Bronchial epithelial cell (primary cell): ENCODE measurements at places on chromosomes 4 and X.
A peak's percentile ranks its signal among the peaks of the same experiment; 100 is the strongest.

- DNase-seq = no peak
Measured at GRCh38 chrX:150364347-150365050, 1.4 kb downstream of the MAMLD1 start.

GRCh38 chr4:10619855-10620254 is 64.7 kb downstream of the CLNK start:
- DNase-seq = no peak

DNA sequence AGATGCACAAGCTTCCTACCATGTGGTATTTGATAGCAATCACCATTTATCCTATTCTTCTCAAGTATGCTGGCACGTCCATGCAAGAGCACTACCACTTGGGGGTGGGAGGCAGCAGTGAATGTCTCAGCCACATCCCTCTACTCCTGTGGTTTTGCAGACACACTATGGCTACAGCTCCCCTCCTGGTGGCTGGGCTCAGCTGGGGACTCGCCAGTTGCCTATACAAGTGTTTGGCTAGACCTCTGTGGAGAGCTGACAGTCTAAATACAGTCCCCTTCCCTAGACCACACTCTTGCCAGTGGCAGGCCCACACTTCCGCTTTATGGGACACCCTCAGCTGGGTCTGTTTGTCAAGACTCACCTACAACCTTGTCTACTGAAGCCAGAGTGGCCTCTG is 53.2 kb downstream of the ADGRA3 start:
- no peak for DNase-seq

- DNase-seq = no peak
Measured at GRCh38 chr4:149523039-149523438, 292.6 kb downstream of the IQCM start.

DNA sequence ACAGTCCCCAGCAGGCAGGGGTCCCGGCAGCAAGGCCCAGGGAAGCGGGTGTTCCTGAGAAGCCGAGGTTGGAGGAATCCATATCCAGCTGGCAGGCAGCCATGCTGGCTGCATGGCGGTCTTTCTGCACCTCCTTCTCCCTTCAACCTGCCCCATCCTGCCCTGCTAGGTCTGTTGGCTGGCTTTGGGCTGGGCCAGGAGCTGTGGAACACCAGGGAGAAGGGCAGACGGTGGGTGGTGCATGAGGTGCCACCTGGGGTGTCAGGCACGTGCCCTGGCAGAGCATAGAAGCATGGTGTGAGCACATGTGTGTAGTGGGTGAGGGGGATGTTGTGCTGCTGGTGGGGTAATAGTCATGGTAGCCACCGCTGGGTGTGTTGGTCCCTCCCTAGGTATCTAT is 150.1 kb downstream of the PJA1 start:
- DNase-seq = no peak

- peak; percentile 9 for DNase-seq
Measured at GRCh38 chrX:76555816-76556215, 128.3 kb downstream of the MAGEE1 start.

DNA sequence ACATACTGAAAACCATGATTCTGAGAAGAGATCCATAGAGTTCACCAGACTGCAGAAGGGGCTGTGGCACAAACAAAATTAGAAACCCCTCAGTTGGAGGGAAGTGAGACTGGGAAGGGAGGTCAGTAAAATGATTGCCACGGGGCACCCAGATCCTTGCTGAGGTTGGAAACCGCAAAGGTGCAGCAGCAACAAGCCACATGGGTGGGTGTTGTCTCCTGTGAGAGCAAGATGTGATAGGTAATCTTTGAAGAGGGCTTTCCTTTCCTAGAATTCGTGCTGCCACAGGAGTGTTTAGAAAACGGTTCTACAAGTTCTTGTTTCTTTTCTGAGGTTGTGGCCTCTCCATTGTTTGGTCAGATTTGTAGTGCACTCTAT is 85.5 kb downstream of the NFKB1 start:
- DNase-seq = no peak

DNA sequence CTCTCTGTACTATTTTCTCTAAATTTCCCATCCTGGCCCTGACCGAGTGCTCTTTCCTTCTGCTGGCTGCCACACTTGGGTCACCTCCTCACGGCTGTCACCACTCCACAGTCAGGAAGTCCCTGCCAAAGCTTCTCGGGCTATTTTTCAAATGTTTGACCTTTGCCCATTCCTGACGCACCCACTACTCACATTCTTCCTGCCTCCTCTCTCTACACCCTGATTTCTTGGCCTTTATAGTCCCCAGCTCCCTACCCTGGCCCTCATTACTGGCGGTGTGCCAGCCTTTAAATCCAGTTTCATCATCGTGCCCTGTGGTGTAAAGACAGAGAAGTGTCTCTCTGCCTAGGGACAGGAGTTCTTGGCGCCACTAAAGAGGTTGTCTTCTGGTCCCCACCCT is 46.4 kb upstream of the GATB start:
- DNase-seq = no peak

DNA sequence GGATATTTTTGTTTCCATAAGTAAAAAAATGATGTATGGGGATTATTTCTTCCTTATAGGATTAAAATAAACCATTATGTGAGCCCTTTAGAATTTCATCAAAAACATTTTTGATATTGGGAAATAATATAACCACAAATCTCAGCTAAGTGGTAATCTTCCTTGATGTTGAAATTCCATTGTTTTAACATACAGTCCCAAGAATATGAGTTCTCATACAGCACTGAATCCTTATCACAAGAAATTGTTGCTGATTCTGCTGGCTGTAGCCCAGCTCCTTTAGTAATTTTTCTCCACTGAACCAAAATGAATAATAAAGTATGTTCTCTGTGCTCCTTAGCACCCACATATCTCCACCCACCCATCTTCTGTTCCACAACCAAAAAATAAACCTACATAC is 41.9 kb upstream of the FAM47B start:
- no peak for DNase-seq

DNA sequence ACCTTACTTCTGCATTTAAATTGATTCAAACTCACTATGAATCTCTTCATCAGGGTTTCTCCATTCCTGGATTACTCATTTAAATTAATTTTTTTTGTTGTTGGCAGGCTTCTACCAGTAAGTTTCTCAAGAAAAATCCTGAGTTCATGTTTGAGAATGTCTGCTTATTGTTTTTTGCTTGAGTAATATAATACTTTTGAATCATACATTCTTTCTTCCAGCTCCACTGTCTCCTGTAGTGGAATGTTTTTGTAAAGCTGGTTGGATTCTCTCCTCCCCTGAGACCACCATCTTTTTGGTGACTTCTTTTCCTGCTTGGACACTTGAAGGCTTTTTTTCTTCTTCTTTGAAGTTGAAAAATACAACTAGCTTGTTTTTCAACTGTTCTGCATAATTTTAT is 4.3 kb upstream of the MID1IP1 start:
- DNase-seq = peak; percentile 61

DNA sequence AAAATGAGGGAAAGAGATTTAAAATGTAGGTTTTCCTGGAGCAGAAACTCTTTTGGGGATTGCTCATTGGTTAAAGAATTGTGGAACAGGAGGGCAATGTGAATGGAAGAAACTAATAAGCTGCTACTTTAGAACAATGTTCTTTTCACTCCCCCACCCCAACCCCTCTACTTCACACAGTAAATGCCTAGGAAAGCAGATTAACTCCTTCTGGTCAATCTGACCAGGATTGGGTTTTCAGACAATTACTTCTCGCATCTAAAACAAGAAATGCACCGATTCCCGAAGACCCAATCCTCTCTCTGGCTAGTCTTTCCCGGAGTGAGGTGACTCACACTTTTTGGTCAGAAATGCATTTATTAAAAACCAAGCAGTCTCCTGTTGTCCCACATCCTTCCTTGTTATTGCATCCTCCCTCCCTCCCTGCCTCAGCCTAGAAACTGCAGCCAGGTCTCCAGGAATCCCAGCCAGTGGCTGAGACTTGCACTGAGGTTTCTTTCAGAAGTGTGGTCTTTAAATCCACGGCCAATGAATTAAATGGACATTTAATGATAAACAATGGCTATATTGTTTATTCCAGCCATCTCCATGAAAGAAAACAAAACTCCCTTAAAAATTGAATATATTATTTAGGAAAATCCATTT is 21.4 kb downstream of the MFAP3L start:
- no peak for DNase-seq

DNA sequence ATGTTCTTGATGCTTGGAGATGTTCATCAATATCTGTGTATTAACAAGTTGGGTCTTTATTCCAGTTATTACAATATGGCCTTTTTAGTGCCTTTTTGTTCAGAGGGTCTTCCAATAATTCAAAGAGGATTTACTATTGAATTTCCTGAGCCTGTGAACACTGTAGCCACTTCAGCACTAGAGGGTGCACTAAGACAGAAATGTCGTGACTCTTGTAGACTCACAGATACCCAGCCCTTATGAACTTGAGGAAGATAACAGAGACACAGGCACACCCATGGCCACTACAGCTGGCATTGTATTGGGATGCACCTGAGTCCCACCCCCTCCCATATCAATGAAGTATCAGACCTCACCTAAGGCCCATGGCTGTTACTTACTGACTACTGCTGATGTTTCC is 54.4 kb upstream of the ACTRT1 start:
- DNase-seq = peak; percentile 31

DNA sequence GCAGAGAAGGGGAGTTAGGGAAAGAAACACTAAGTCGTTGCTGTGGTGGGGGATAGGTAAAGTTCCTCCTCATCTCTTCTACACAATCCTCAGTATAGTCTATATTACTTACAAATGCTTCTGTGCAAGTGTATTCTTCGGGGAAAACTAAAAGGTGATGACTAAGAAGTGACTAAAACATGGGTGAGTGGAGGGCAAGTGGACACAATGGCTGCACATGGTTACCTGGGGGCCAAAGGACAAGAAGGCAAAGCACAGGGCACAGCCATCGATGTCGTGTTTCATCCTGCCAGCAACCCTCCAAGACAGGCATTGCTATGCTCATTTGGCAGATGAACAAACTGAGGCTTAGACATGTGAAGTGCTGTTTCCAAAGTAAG is 35.5 kb upstream of the CCKAR start:
- DNase-seq = peak; percentile 47

- DNase-seq = no peak
Measured at GRCh38 chr4:38531141-38531727, 132.8 kb upstream of the KLF3 start.

- DNase-seq = no peak
Measured at GRCh38 chr4:184193556-184194525, 23.8 kb downstream of the ENPP6 start.

GRCh38 chr4:84678976-84679744 is 96.2 kb downstream of the CDS1 start:
- no peak for DNase-seq
